Colonic mucosa (tissue), 4 donors: ENCODE measurements at places on chromosomes 1 and 21. TPM values are rescaled to one million over a fixed set of nuclear protein-coding genes. Genes with fewer than 3 reads are reported as not detected.

GRCh38 chr1:24555591-24556413, at the start of gene NCMAP:
Gene NCMAP (plus strand): TSS chr1:24556087. CDS start chr1:24595431, 39,344 bp downstream.
- no peak within 1 kb of the TSS for H3K27ac ChIP-seq
- no peaks in the 10 kb centered on the region for H3K4me1 ChIP-seq
- peak; percentile 79 for DNase-seq
- H3K36me3 ChIP-seq: no peaks in the 10 kb centered on the region
- H3K27me3 ChIP-seq: no peaks in the 10 kb centered on the region
- H3K4me3 ChIP-seq: peak within 1 kb of the TSS; percentile 33

- H3K27me3 ChIP-seq: no peaks in the 10 kb centered on the region
- no peak overlapping the region for H3K27ac ChIP-seq
- no peak for DNase-seq
- H3K36me3 ChIP-seq: no peaks in the 10 kb centered on the region
These were observed 36.5 kb downstream of the IGSF21 start for GRCh38 chr1:18144062-18144461.

- no peak for DNase-seq
- H3K4me3 ChIP-seq: no peak overlapping the region
- no peaks in the 10 kb centered on the region for H3K27me3 ChIP-seq
- no peaks in the 10 kb centered on the region for H3K4me1 ChIP-seq
These were observed 19.9 kb downstream of the DHCR24 start for GRCh38 chr1:54866801-54867716.

The TAL1 gene
- 1.2 TPM for total RNA-seq

- DNase-seq: peak; percentile 89
- no peaks in the 10 kb centered on the region for H3K27me3 ChIP-seq
- H3K4me1 ChIP-seq: peaks cover 9% of the 10 kb centered on the region
- no peak overlapping the region for H3K27ac ChIP-seq
- no peaks in the 10 kb centered on the region for H3K36me3 ChIP-seq
- H3K4me3 ChIP-seq: no peak overlapping the region
These were observed 7.4 kb downstream of the SOX13 start for GRCh38 chr1:204080163-204080903.

- no peak for DNase-seq
- H3K4me3 ChIP-seq: no peak overlapping the region
- no peak overlapping the region for H3K27ac ChIP-seq
- H3K27me3 ChIP-seq: no peaks in the 10 kb centered on the region
- no peaks in the 10 kb centered on the region for H3K4me1 ChIP-seq
These were observed 67.5 kb downstream of the ATP6V1G3 start for GRCh38 chr1:198472997-198473396.

DNA sequence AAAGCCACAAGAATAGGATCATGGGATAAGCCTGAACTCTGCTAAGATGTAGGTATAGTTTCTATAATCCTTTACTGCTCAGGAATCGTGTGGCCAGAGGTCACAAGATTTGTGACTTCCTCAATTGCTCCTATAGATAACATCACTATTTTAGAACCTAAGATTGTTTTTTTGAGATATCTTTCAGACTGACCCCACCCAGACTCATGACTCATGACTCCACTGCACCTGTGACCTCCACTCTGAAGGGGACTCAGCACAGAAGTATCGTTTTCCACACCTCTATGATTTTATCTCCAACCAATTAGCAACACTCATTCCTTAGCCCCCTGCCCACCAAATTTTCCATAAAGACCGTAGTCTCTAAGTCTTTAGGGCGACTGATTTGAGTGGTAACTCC, 124.5 kb upstream of the KCNK1 start:
- DNase-seq: no peak
- no peaks in the 10 kb centered on the region for H3K36me3 ChIP-seq
- H3K4me3 ChIP-seq: no peak overlapping the region
- H3K27me3 ChIP-seq: no peaks in the 10 kb centered on the region

The UBL4B gene
- total RNA-seq: not detected
